MG63 (cell line): ENCODE measurements at places on chromosomes 16 and 17. TPM values are rescaled to one million over a fixed set of nuclear protein-coding genes. Genes with fewer than 3 reads are reported as not detected.

The HAP1 gene
- total RNA-seq, result not detected in 2 replicates

The OR4D1 gene
- total RNA-seq, result not detected in 2 replicates

The C16orf92 gene
- total RNA-seq, result not detected in 2 replicates

The EPX gene
- total RNA-seq, result not detected in 2 replicates

The SLFN13 gene
- total RNA-seq, result 0.67 and 3.3 TPM in 2 replicates

The SCNN1B gene
- total RNA-seq, result not detected in 2 replicates

The NAGS gene
- total RNA-seq, result 1.4 TPM in 1 of 2 replicates, not detected in the other

The SLC16A6 gene
- 0.79 and 1.9 TPM in 2 replicates for total RNA-seq

DNA sequence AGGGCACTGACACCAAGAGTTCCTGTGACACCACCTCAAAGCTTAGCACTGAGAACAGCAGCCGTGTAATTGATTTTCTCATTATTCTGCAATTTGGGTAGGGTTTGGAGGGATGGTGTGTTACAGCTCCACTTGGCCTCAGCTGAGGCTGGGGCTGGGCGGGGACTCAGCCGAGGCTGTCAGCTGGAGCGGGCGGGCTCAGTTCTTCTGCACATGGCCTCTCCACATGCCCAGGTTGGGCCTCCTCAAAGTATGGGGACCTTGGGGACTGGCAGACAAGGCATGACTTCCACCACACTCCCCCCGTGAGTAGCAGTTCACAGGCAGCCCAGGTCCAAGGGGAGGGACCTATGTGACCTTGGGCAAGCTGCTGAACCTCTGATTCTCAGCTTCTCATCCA, 171.5 kb downstream of the IRF8 start:
- DNase-seq, result no peak

DNA sequence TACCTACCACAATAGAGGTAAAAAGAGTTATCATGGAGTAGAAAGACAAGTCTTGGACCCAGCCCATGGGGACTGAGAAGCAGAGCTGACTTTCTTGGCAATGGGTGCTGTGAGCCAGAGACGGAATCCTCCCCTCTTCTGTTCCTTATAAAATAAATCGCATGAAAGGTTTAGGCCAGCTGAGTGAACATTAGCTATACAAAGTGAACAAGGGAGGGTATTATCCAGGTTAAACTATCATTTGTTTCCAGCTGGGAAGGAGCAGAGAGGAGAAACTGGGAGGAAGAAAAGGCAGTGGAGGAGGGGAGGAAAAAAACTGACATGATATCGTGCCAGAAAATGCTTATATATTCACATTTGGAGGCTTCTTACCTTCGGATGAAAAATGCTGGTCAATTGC, 13.3 kb upstream of the PAFAH1B1 start:
- no peak for DNase-seq

DNA sequence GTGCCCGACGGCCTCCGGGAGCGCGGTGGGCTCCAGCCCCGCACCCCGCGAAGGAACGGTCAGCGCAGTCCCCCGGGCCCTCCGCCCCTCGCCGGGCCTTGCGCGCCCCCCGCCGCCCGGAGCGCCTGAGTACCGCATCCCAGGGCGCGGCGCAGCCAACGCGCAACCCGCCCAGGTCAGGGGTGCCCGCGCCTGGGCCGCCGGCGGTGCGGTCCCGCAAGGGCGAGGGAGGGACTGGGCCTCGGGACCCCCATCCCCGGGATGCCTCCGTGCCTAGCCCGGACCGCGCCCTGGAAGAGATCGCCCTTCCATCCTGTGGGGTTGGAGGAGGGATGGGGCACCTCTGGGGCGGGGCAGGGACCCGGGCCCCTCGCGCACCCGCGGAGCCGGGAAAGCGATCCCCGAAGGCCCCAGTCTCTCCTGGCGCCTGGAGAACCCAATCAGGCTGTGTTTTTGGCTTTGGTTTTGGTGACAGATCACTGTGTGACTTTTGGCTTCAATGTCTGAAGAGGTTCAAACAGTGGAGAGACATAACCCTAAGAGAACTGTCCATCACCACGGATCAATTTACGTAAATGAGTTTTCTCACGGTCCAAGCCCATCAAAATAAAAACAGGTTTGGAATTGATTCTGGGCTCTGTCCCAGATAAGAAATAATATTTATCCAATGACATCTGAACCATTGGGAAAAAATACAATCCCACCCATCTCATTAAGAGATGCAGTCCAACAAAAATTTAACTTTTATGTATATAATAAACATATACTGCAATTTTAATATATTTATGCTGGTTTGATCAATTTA, 17.8 kb downstream of the ENPP7 start:
- DNase-seq, result no peak

GRCh38 chr17:37483311-37484039, 6.2 kb upstream of the DUSP14 start:
- peak; percentile 45 for DNase-seq

DNA sequence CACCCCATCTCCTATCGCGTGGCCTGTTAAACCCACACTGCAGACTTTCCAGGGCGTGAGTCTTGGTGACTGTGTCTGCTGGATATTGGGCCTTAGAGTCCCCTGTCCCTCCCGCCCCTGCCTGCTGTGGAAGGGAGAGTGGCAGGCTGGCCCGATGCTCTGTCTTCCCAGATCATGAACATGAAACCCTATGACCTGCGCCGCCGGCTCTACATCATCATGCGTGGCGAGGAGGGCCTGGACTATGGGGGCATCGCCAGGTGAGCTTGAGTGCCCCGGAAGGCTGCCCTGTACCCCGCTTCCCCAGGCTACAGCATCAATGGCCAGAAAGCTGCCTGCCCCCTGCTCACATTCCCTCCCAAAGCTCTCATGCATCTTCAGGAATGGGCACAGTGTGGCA, 19.5 kb upstream of the CLEC18A start:
- no peak for DNase-seq

DNA sequence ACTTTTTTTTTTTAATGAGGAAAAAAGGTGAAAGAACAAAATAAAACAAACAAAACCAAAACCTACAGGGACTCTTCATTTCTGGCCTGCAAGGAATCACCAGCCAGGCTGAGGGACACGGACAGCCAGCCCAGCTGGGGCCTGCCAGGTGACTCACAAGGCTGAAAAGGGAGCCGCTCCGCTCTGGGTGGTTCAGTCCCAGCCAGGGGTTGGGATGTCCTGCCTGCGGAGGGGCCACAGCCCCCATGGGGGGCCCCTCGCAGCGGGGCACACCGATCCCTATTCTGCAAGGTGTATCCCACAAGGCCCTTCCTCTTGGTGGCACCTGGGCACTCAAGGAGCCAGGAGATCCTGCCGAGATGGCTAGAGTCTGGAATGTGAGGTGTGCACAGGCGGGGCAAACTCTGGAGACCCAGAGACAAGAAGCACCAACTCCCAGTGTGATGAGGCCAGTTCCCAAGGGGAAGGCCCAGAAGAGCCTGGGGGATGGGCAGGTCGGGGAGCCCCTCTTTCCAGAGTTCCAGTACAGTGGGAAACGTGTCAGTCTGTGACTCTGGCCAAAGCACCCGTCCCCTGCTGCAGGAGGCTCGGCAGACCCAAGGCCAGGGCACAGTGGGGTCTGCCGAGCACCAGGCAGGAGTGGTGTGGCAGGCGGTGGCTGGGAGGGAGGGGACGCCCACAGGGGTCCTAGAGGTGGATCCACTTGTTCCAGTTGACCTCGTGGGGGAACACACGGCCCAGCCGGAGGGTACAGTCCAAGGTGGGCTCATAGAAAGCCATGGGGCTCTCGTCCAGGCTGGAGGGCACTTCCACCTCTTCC, 58.9 kb downstream of the IL21R start:
- no peak for DNase-seq

- no peak for DNase-seq
These were observed 1.0 kb downstream of the TSPOAP1 start for GRCh38 chr17:58327363-58328194.

GRCh38 chr16:87227296-87227951, 89.8 kb downstream of the C16orf95 start:
- DNase-seq, result no peak

- DNase-seq, result peak; percentile 69
These were observed 616 bp downstream of the SRSF2 start for GRCh38 chr17:76736349-76737081.

DNA sequence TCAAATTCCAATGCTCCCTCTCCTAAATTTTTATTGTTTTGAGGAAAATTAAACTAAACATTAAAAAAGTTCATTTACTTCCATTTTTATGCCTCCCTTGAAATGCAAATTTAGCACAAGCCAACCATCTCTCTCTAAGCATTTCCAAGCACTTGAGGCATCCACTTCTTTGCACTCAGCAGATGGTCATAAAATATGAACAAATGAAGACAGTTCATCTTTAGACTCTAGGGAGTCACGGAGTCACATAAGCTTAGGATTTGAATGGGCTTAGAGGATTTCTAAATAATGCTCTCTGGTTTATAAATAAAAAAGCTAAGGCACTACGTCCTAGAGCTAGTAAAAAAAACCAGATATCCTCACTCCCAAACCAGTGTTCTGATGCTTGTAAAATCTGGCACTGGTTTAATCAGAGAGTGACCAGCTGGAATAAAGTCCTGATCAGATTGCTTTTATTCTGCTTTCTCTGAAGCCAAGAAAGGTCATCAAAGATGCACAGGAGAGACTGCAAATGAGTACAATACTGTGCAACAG, 204.2 kb downstream of the CA10 start:
- DNase-seq, result no peak

GRCh38 chr16:69302301-69302700, 8.8 kb upstream of the VPS4A start:
- no peak for DNase-seq

DNA sequence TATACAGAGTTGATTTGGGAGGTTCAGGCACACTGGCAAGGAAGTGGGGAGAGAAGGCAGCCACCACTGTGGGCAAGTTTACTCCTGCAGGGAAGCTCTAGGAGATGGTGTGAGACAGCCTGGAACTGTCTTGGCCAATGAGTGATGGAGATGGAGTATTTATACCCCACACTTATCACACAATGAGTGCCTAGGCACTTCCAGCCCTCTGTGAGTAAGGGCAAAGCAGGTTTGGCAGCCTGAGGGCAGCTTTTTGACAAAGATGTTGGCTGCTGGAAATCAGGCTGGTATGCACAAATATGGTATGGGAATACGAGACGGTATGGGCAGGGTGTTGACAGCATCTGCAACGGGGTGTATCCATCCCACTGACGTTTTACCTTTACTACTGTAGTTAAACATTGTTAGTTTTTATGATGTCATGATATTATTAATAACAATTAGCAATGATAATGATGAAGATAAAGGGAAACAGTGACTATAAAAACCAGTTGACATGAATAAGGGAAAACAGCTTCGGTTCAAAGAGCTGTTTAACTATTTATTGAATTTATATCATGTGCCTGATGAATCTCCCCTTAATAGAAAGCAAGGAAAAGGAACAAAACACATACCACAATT, 149.9 kb downstream of the CDK5R1 start:
- DNase-seq, result no peak

DNA sequence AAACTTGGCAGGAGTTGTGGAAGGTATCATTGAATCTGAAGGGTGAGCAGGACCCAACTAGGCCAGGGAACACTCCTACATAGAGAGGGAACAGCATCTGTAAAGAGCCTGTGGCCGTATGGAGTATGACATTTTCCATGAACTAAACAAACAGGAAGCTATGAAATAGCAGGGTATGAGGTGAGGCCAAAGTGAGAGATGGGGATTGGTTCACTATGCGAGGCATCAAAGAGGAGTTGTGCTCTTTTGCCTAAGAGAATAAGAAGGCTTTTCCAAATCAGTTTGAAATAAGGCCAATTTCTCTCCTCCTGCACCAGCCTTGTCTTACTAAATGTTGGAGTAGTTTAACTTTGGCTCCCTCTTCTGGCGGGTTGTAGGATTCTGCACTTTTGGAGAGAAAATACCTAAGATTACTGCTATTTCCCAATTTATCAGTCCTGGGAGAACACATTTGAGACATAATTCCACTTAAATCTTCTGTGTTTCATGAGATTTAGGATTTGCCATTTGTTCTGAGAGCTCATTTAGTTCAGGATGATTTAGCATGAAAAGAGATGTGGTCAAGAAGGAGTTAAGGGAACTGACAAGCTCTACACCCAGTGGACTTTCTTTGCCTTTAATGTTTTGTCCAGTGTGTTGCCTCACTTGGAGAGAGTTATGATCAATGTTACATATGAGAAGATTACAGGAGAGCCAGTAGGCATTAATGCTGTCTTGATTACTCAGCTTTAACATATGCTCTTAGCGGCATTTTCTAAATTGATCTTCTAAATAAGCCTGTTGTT, 55.4 kb downstream of the TNRC6C start:
- DNase-seq, result no peak
